Activated CD4-positive, alpha-beta T cell treated with anti-CD3 and anti-CD28 coated beads, Interleukin-2, amount 50 U/mL, for 24 hours (primary cell): ENCODE measurements at places on chromosomes 16 and 17.

- no peak for DNase-seq
Measured at GRCh38 chr17:20095336-20096080, 86.3 kb downstream of the SPECC1 start.

DNA sequence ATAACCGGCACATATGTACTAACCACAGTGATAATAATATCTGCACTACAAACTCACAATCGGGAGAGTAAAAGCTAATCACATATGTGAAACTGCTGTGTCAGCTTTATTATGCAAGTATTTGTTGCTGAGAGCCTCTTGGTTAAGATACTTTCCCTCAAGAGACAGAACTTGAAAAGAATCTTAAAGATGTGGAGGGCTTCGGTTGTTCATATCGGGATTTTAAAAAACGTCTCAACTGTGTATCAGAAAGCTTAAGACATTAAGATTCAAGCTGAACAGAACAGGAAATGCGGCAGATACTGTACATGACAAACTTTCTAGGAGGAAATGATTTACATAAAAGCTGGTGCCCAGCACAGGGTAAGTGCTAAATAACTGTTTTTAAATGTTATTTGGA lies 27.5 kb upstream of the HLF start:
- no peak for DNase-seq

DNA sequence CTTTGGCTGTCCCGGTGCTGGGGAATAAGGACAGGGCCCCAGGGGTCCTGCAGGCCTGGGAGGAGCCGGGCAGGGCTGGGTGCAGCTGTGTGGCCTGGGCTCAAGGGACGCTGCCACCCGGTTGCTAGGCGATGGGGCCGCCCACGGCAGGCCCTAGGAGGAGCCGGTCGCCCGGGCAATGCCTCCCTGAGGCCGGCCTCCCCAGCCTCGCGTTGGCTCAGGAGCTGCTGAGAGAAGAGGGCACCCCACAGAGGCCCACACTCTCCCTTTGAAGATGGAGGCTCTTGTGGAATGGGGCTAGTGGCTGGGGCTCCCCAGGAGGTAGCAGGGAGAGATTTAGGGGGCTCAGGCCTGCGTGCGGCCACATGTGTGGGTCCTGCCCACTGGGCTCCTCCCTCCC lies at the start of gene CIBAR2:
Gene CIBAR2, minus strand, starts transcription at position 109 of the 400 bp plus-strand sequence. CDS start 120 bp downstream, outside the sequence.
- DNase-seq: no peak

GRCh38 chr16:29653471-29653870 lies 9.6 kb upstream of the SPN start:
- no peak for DNase-seq

- DNase-seq: no peak
Measured at GRCh38 chr16:31214708-31215286, 878 bp downstream of the TRIM72 start.

GRCh38 chr16:53695070-53695469 lies 8.6 kb downstream of the RPGRIP1L start:
- no peak for DNase-seq

GRCh38 chr17:57553526-57553925 lies 191.6 kb downstream of the CCDC182 start:
- no peak for DNase-seq

DNA sequence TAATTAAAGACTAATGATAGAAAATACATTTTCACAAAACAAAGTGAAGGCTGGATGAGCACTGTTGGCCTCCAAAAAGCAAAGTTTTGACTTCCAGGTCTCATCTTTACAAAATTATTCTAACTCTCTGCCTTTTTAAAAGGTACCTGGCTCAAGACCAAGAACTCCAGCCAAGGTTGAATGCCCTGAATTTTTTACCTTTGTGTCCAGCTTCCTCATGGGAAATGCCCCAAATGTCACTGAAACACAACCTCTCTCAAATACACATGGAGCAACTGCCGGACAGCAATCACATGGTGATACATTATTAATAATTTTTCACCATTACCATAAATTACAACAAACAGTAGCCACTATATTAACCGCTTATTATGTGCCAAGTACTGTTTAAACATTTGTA lies 32.2 kb downstream of the ADAMTS18 start:
- no peak for DNase-seq

- DNase-seq: no peak
Measured at GRCh38 chr16:27473101-27473900, 71.3 kb downstream of the IL21R start.

DNA sequence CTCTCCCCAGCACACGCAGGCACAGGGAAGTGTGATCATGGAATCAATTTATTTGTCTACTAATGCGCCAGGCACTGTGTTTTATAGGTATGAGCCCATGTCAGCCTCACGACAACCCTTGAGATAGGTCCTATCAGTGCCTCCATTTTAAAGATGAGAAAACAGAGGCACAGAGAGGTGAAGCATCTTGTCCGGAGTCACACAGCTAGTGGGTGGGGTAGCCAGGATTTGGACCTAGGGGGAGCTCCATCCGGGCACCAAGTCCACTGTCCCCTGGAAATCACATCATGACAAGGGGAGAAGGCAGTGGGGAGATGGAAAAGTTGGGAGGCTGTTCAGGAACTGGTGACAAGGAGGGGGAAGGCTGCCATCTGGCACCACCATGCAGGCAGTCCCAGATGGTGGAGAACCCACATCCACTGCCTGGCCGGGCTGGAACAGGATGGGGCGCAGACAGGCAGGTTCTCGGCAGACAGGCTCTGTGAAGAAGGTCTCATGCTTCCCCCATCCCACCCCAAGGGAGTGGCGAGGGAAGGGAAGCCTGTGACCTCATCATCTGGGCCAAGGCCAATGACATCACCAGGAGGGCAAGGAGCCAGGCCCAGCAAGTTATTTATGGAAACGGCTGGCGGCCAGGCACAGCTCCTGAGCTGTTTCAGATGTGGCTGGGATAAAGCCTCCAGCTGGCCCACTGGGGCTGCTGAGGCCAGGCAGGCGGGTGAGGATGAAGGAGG lies 126.0 kb upstream of the SDK2 start:
- DNase-seq: no peak

- no peak for DNase-seq
Measured at GRCh38 chr16:2057438-2057837, 9.7 kb downstream of the TSC2 start.

GRCh38 chr17:47785538-47786123 lies 36.0 kb downstream of the OSBPL7 start:
- DNase-seq: no peak

GRCh38 chr16:57807252-57807967 lies 5.1 kb upstream of the KIFC3 start:
- DNase-seq: no peak

GRCh38 chr17:35731239-35731916 lies at the start of gene RASL10B:
TSS of gene RASL10B (plus strand) at chr17:35731639. CDS start at chr17:35735185, 3,546 bp downstream.
- DNase-seq: no peak

- DNase-seq: peak; percentile 3
Measured at GRCh38 chr16:57446531-57447185, 527 bp downstream of the CIAPIN1 start.

DNA sequence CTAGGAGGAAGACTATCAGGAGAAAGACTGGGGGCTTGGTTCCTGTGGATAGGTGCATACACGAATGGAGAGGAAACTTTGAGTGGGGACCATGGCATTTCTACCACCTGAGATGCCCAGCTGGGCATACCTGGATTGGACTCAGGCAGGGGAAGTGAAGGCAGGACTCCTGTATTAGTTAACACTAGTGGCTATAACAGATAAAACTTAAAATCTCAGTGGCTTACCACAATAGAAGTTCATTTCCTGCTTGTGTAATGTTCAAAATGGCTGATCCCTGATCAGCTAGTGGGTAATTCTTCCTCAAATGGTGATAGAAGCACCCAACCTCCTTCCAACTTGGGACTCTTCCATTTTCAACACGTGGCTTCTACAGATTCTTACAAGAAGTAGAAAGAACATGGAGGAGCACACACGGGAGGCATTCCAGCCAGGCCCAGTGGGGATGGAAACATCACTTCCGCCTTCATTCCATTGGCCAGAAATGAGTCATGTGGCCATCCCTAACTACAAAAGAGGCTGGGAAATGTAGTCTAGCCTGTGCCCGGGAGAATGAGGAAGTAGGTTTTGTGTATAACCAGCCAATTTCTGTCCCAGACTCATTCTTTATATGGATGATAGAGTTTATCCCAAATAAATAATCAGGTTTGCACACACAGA lies 112.1 kb downstream of the UTP18 start:
- DNase-seq: no peak

DNA sequence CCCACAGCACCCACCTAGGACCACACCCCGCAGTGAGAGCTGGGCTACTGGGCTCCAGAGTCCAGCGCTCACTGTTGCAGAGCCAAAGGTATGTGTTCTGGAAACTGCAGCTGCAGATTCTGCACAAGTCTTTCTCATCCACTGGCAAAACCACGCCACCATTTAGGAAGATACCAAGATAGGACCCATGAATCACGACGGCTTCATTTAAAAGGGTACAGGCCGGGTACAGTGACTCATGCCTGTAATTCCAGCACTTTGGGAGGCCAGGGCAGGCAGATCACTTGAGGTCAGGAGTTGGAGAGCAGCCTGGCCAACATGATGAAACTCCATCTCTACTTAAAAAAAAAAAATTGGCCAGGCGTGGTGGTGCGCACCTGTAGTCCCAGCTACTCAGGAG lies 18.8 kb downstream of the FOXF1 start:
- no peak for DNase-seq

- no peak for DNase-seq
Measured at GRCh38 chr17:28528327-28529012, 22.3 kb downstream of the FOXN1 start.

DNA sequence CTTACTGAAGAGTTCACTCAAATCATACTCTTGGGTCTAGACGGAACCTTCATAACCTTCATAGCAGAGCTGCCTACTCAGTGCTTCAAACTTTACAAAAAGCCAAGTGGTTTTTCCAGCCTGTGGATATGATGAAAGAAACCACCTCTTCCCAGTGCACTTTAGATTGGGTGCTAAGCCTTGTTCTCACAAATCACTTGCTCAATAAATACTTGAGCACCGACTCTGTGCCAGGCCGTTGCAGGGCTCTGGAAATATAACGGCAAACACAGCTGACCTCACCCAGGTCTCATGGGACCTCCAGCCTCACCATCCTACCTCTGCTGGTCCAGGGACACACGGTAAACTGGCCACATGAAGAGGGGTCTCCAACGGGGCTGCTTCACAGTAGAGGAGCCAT lies 35.7 kb downstream of the CDRT4 start:
- no peak for DNase-seq

DNA sequence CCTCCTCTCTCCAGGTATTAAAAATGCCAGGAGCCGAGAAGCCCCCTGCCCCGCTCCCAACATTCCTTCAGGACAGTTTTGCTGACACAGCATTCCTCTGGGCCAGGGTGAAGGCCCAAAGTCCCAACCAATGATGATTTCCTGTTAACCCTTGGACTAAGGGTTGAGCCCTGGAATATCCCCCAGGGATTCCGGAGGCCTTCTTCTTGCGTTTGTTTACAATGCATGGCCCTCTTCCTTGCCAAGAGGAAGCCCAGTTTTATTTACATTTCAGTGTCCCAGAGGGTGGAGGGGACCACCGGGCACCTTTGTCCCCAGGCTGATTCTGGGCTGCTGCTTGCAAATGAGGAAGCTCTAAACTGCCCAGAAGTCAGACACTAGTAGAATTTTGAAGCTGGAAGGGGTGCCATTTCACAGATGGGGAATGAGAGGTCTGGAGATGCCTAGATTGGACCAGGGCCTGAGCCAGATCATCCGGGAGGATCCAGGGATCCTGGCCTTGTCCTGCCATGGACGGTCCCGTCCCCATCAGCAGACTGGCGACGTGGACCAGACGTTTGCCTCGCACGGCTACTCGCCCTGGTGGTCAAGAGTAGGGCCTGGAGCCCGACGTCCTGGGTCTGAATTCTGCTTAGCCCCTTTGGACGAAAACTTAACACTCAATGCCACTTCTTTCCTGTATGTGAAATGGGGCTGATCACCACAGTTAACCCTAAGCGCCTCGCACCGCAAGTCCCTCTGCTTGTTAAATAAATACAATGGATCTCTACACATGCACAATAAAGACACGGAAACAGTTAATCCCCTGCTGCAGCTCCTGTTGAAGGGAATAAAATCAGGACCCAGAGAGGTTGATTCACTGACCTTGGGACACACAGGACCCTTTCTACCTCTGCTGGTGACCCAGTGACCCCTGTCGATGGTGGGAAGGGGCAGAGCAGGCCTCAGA lies 55.6 kb upstream of the CIBAR2 start:
- DNase-seq: no peak

DNA sequence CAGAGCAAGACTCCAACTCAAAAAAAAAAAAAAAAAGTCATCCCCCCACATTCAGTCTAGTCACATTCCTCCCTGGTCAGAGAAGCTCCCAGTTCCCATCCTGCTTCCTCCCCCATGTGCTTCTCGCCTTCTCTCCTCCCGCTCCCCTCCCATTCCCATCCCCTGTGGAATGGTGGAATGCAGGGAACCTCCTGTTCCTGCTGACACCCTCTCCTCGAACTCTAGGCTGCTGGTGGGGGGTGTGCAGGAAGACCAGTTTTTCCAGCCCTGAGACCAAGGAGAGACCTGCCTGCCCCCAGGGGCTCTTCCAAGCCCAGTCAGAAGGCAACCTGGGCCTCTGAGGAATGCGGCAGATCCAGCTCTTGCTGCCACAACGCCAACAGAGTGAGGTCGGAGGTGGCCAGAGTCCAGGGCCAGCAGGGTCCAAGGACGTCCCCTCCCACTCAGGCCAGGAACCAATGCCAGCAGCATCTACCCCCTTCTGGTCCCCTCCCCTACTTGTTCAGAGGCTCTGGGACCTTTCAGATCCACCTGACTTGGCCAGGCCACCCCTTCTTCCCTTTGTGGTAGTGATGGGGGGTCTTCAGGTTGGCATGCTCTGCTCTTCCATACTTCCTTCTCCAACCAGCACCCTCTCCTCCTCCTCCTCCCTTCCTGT lies 39.3 kb upstream of the TAC4 start:
- no peak for DNase-seq

- DNase-seq: peak; percentile 14
Measured at GRCh38 chr16:50841081-50841886, 99.4 kb downstream of the CYLD start.

- DNase-seq: no peak
Measured at GRCh38 chr17:42629411-42630009, 20.0 kb downstream of the TUBG1 start.

- DNase-seq: no peak
Measured at GRCh38 chr16:53492503-53492902, 10.5 kb downstream of the AKTIP start.

- DNase-seq: peak; percentile 28
Measured at GRCh38 chr17:65173284-65173793, 36.2 kb downstream of the RGS9 start.

DNA sequence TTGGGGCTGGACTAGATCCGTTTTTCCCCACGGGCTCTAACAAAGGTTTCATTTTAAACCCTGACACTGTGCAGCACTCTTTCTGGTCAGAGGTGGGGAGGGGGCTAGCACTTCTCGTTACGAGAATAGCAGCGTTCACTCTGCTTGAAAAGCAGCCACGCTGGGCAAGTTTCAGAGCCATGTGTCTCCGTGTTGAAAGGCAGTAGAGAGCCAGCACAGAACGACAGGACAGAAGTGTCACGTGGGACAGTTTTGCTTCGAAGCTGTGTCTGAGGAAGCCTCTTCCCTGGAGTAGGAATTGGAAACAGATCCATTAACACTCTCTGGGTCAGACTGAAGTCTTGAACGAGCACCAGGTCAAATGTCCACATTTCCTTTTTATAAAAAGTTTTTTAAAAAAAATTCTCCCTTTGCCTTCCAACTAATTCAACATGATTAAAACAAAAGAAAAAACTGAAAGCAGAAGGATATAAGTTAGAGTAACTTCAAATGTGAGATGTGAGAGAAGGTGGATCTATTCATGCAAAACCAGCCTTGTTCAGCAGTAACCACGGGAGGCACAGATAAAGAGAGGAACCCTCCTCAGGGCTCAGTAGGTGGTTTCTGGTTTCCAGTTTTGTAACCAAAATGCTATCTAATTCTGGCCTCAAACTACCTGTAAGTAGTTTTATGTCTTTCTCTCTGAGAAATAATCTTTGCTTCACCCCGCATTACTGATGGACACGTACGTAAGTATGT lies 65.0 kb downstream of the SMG6 start:
- no peak for DNase-seq
